Memory B cell (primary cell): ENCODE measurements at places on chromosomes 13 and 19.

DNA sequence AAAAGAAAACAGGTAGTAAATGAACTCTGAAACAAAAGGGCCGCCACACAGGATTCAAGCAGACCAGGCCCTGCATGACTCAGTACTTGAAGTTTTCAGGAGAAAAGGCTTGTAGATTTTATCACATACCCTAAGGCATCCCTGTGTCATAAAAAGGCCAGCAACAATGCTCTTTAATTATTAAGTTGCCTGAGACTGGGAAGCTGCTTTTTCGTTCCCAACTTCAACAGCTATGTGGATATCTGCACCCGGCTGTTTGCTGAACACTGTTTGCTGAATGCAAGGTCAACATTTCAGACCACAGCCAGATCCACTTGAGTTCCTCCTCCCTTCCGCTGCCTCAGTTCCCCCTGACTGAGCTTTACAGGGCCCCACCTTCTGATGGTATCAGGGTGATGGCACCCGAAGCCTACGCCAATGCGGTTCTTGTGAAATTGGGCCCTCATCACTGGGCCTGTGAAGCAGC is 6.1 kb upstream of the ECH1 start:
- DNase-seq = no peak

GRCh38 chr13:84816567-84817105 is 934.4 kb upstream of the SLITRK1 start:
- no peak for DNase-seq

DNA sequence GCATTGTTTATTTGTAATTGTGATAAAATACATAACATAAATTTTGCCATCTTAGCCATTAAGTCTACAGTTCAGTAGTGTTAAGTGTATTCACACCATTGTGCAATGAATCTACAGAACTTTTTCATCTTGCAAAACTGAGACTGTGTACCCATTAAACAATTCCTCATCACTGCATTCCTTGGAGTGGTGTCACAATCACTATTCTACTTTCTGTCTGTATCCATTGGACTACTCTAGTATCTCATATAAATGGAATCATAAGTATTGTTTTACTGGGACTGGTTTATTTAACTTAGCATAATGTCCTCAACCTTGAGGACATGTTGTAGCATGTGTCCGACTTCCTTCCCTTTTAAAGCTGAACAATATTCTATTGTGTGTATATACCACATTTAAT is 36.8 kb downstream of the UFM1 start:
- DNase-seq = no peak

- DNase-seq = no peak
Measured at GRCh38 chr19:17352608-17353280, 15.4 kb downstream of the GTPBP3 start.

DNA sequence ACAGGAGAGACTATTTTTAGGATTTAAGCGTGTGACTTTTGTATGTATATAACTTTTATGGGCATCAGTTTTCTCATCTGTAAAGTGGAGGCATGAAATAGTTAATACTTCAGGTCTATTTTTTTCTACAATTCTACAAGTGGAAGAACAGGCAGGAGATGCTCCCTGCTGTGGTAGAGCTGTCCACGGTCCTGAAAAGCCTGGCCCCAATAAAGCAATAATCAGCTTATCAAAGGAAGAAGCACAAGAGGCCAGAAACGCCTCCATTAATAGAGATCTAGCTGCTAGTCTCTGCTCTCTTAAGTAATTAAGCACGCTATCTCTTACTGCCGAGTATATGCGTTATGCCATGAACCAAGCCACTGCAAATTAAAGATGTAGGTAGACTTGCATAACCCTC is 28.0 kb upstream of the WASF3 start:
- no peak for DNase-seq
